ENCODE measurements at places on chromosomes 7 and 10.
A peak's percentile ranks its signal among the peaks of the same experiment; 100 is the strongest.

DNA sequence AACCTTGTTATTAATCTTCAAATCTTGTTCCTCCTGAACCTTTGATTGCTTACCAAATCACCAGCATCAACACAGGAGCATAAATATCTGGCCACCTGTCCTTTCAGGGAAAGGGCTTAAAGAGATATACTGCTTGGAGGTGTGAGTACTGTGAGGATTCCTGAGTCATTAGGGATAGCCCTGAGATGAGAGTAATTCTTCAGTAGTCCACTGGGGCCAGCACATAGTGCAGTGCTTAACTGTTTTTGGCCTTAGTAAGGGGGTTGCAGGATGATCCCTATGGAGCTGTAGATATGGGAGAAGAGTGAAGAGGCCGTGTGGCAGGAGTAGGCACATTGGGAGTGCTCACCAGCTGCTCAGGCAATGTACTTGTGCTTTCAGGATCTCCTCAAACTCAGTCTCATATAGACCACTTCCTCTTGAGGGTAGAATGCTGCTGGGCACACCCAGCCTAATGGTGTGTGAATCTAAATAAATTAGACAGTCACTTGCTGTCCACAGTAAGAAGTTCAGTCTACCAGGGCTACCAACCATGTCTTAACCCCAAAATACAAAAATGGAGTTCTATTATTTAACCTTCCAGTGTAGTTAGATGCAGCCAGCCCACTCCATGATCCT lies 26.5 kb upstream of the GPR141 start:
- no peak for DNase-seq

GRCh38 chr10:72030762-72031543 lies 57.4 kb downstream of the SPOCK2 start:
- DNase-seq, result no peak

GRCh38 chr10:58972576-58973234 lies 203.7 kb upstream of the PHYHIPL start:
- DNase-seq, result no peak

GRCh38 chr10:86348321-86349210 lies 18.0 kb downstream of the GRID1 start:
- DNase-seq, result no peak

DNA sequence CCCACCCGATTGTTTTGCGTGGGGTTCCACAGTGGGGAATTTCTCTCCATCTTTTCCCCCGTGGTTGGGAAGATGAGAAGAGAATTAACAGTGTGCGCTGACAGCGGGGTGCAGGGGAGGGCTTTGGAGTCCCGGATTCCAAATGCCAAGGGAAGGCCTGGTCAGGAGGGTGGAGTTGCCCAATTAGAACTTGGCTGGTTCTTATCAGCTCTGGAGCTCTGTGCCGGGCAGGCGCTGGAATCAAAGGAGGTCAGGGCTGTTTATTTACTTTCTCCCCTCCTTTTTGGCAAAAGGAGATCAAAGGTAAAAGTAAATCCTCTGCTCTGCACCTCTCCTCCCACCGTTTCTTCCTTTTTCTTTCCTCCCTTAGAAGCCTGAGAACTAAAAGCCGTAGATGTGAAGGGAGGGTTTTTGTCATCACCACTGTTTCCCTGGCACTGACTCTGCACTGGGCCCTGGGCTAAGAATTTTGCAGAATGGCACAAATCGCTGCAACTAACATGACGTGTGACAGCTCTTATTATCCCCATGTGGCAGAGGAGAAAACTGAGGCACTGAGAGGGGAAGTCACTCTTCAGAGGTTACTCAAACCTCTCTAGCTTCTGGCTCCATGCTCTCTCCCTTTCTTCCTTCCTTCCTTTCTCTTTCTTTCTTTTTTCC lies 95.2 kb upstream of the ZNF716 start:
- no peak for DNase-seq

DNA sequence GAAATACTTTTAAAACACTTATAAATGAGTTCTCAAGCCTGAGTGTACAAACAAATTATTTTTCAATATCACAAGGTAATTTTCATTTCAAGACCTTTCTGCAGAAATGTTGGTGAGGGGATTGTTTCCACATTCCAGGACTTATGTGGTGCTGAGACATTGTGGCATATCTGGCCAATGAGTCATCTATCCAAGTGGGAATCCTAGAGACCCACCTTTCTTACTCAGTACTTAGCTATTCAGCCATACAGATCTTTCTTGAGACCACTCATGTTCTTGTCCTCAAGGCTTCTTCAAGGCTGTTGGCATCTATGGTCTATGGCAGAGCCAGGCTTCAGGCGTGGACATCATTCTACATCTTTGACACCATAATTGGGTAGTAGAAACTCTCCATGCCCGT lies 225.4 kb downstream of the DKK1 start:
- no peak for DNase-seq

DNA sequence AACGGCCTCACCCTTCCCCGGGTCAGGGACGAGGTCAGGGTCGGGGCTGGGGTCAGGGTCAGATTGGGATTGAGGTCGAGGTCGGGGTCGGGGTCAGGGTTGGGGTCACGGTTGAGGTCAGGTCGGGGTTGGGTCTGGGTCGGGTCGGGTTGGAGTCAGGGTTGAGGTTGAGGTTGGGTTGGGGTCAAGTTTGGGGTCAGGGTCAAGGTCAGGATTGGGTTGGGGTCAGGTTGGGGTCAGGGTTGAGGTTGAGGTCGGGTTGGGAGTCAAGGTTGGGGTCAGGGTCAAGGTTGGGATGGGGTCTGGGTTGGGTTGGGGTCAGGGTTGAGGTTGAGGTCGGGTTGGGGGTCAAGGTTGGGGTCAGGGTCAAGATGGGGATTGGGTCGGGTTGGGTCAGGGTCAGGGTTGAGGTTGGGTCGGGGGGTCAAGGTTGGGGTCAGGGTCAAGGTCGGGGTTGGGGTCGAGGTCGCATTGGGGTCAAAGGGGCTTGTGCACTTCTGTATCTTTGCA lies 131.4 kb downstream of the VIPR2 start:
- DNase-seq, result no peak

- no peak for DNase-seq
Measured at GRCh38 chr10:97060441-97061084, 125.2 kb downstream of the SLIT1 start.

GRCh38 chr10:13707156-13707881 lies 120.6 kb downstream of the PRPF18 start:
- DNase-seq, result no peak

- peak; percentile 36 for DNase-seq
Measured at GRCh38 chr10:75209921-75210281, 695 bp upstream of the VDAC2 start.

DNA sequence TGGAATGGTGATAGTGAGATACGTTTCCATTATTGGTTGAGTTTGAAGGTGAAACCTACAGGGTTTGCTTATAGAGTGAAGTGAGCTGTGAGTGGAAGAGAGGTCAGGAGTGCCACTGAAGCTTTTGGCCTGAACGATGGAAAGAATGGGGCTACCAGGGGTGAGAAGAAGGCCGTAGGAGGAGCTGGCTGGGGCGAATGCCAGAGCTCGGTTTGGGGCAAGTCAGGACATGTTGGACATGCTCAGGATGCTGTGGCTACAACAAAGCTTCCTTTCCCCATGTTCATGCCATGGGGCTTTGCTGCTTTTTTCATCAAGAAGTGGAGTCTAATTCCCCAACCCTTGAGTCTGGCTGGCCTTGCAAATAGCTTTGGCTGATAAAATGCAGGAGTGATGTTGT lies 253.7 kb downstream of the GLRX3 start:
- no peak for DNase-seq

- no peak for DNase-seq
Measured at GRCh38 chr7:77954773-77955555, 156.4 kb downstream of the PHTF2 start.

GRCh38 chr10:104197364-104197763 lies 34.8 kb downstream of the CFAP43 start:
- no peak for DNase-seq

DNA sequence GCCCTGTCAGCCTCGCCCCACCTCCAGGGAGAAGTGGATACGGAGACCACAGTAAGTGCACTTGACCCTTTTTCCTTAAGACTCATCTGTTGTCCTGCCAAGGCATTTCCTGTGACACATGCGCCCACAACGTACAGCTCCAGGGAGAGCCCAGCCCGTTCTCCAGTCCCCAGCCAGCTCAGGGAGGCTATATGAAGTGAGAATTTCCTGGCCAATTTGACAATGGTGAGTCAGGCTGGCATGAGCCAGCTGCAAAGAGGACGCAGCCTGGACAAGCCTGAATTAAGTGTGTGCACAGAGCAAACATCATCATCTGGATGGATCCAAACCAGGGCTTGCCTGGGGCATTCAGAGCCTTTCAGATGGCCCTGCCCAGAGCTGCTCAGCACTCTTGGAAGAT lies 244.8 kb downstream of the KCNMA1 start:
- DNase-seq, result no peak

GRCh38 chr7:29965030-29965429 lies 24.6 kb downstream of the SCRN1 start:
- DNase-seq, result no peak

Data from activated CD8-positive, alpha-beta memory T cell treated with anti-CD3 and anti-CD28 coated beads for 4 hours (primary cell).